Stimulated activated CD4-positive, alpha-beta T cell treated with anti-CD3 and anti-CD28 coated beads, TNF-alpha, amount 100 ng/mL, for 48 hours (primary cell): ENCODE measurements at places on chromosomes 6 and 20.

DNA sequence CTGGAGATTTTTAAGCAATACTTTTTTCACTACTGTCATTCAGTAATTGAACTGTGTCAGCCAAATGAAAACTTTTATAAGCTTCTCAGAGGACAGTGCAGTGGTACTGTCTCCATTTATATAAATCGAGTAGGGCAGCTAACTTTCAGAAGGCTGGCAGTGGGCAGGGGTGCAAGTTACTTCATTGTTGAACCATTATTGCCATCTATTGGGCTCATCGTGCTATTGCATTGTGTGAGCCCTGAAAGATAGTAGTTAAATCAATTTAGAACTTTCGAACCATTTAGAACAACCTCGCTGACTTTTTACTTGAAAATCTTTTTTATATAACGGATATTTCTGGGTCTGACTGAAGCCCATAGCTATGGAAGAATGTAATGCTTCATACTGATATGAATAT lies 347.8 kb upstream of the PLCB4 start:
- DNase-seq: no peak

- DNase-seq: no peak
Observed at GRCh38 chr20:21182832-21183563, 57.1 kb downstream of the KIZ start.

GRCh38 chr20:36573798-36574365 lies 485 bp downstream of the TGIF2 start:
- no peak for DNase-seq

GRCh38 chr6:149924206-149924932 lies 1.4 kb upstream of the RAET1G start:
- DNase-seq: no peak

DNA sequence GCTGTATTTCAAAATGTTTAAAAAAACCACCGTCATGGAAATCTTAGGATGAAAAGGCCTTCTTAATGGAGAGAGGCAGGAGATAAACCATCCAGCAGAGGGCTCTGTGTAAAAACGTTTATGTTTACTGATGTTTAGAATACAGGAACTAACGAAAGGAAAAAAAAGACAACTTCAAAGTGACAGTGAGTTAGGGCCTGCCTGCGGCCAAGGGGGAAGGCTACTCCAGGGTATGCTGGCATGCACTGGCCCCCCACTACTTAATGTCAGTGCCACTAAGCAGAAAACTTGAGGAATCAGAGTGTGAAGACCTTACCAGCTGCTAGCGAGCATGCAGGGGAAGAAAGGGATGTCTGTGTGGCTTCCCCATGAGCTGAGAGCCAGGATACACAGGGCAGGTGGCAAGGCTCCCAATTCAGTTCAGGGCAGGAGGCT lies 47.7 kb downstream of the AKAP7 start:
- DNase-seq: no peak

- DNase-seq: no peak
Observed at GRCh38 chr6:6781172-6781872, 192.8 kb downstream of the LY86 start.

- DNase-seq: peak; percentile 23
Observed at GRCh38 chr20:32031007-32031958, 20.8 kb upstream of the HCK start.

GRCh38 chr6:132571774-132572173 lies 1.7 kb downstream of the TAAR6 start:
- DNase-seq: no peak

GRCh38 chr6:45920819-45921511 lies 94.7 kb downstream of the CLIC5 start:
- no peak for DNase-seq

DNA sequence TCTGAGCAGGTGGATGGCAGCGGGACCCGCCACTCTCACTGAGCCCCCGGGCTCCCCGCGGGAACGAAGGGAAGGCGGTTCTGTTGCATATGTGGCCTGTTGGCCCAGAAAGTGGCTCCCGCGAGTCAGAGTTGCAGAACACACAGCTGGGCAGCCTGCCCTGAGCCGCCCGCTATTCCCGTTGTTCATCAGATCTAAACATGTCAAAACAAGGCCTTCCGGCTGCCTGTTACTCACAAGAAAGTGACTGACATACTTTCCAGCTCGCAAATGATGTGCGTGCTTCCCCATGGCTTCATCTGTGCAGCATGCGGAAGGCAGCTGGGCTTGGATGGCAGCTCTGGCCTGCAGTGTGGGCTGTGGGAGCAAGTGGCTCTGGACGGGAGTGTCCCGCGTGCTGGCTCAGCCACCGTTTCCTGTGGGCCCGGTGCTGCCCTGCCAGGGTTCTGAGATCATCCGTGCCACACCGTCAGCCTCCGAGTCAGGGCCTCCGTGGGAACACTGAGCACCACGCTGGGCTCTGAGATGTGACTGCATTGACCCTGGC lies 227.3 kb downstream of the ERMARD start:
- no peak for DNase-seq

GRCh38 chr6:3438190-3439167 lies 18.4 kb downstream of the SLC22A23 start:
- DNase-seq: no peak

DNA sequence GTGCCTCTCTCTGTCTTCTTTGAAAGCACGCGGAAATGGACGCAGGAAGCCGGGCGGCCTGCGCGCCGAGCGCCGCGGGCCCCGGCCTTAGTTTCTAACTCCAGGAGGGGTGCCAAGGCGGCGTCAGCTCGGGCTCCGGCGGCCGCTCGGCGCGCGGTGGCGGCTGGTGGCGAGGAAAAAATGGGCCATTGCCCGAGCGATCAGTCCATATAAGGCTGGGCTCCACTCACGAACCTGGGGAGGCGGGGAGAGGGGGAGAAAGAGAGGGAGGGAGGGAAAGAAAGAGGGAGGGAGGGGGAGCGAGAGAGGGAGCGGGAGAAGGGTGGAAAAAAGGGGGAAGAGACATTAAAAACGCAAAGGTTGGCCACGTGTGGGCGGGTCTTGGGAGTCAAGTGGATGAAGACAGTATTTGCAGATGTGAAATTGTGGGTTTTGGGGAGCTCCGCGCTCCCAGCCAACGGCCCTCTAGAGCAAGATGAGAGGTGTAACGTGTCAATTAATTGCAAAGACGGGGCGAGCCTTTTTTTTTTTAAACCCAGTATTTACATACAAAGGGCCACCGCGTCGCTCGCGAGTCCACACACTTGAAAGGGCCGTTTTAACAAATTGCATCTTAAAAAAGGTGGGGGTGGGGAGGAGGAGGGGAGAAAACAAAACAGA lies at the start of gene NKX2-2:
TSS of gene NKX2-2 (minus strand) at position 184 of the 660 bp plus-strand sequence. CDS start 395 bp downstream, outside the sequence.
- no peak for DNase-seq

GRCh38 chr20:62736026-62736406 lies 27.4 kb downstream of the NTSR1 start:
- no peak for DNase-seq

DNA sequence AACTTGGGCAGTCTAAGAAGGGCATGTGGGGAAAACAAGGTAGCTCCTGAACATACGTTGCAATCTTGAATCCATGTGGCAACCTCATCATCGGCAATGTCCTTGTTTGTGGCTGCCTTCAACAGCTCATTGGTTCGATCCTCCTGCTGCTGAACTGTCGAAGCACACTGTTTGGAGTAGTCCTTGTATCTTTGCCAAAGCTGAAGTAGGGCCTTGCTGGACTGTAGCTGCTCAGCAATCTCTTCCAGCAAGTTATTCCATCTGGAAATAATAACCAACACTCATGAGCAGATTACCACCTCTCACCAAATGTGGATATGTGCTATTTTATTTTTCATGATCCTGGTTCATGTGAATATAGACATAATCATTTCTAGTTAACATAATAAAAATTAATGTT lies 413.3 kb downstream of the ESR1 start:
- no peak for DNase-seq

- no peak for DNase-seq
Observed at GRCh38 chr6:125471667-125472066, 169.9 kb upstream of the HDDC2 start.

DNA sequence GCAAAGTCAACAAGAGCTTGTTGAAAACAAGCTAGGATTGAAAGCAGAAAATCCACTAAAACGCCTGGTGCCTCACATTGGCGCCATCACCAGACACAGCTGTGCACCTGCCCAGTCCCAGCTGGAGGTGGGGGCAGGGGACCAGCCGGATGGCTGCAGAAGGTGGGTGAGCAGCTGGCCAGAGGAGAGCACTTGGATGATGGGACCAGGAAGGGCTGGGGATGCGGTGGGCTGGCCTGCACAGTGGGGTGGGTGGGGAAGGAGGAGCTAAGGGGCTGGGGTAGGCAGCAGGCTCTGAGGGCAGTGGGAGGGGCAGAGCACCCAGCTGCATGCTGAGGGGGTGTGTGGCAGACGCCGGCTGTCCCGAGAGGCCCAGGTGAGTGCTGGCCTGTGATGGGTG lies 7.1 kb downstream of the CABLES2 start:
- DNase-seq: no peak

DNA sequence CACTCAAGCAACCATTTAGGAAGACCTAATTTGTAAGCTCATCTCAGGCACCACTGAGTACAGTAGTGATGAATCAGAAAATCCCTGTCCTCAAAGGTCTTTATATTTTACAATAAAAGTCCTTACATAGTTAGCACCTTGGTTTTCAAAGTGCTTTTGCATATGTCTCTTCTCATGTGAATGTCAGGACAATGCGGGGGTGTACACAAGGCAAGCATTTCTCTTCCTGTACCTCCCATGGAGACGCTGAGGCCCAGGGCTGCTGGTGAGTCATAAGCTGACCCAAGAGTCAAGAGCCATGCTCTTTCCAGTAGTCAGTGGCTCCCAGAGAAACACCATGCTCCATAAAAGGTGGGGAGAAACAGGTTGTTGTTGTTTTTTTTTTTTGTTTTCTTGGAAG lies 174.0 kb downstream of the GJA10 start:
- DNase-seq: no peak

DNA sequence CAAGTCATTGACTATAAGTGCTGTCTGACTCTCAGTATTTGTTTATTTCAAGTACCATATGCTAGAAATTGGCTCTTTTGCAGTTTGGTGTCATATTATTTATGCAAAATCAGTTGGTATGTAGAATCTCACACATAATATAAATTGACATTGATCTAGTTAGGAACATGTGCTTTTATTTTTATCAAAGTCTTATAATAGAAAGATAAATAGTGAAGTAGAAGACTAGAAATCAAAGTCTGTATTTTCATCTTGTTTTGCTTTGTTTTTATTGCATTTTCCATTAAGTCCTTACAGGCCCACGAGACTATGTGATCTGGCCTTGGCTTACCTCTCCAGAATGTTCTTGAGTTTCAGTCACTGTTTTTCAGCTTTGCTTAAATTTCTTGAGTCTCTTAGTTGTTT lies 300.3 kb downstream of the LAMA2 start:
- no peak for DNase-seq
